Thoracic aorta (tissue), 2 donors: ENCODE measurements at places on chromosomes 12 and 14.

DNA sequence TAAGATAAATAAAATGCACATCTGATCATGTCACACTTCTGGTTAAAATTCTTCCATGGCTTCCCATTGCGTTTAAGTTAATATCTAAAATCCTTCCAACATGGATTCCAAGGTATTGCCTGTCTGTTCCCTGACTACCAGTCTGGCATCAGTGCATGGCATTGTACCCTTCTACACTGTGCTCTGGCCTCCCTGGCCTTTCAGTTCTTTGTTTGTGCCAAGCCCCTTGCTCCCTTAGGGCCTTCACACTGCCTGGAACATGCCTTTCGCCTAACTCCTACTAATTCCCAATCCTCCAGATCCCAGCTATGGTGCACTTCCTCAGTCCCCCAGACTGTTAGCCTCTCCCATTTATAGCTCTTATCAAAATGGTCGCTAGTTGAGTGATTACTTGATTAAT, 6.3 kb downstream of the CIPC start:
- no peak overlapping the region for H3K4me3 ChIP-seq
- peaks cover 7% of the 10 kb centered on the region for H3K36me3 ChIP-seq
- peaks cover 60% of the 10 kb centered on the region for H3K4me1 ChIP-seq
- no peaks in the 10 kb centered on the region for H3K27me3 ChIP-seq
- no peak for DNase-seq
- H3K27ac ChIP-seq = peak overlapping the region; percentile 85

- DNase-seq = no peak
- no peaks in the 10 kb centered on the region for H3K27me3 ChIP-seq
- no peak overlapping the region for H3K4me3 ChIP-seq
- H3K27ac ChIP-seq = no peak overlapping the region
- peaks cover 10% of the 10 kb centered on the region for H3K36me3 ChIP-seq
These were observed 103.9 kb downstream of the ARID2 start for GRCh38 chr12:45833401-45833800.

DNA sequence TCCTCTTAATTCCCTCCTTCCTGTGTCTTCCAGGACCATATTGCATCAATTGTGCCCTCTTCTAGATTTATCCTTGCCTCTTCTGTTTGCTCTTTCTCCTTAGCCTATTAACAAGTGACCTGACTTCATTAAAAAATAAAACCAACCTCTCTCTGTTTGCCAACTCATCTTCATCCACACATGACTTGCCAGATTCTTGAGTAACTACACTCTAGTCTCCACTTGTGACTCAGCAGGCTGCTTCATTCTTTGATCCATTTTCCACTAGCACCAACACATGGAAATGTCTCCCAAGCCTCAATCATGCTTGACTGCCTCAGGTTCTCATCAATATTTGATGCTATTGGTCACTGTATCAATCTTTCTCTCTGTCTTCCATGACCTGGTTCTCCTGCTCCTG, 492.4 kb upstream of the TMPO start:
- no peak overlapping the region for H3K4me3 ChIP-seq
- H3K4me1 ChIP-seq = no peaks in the 10 kb centered on the region
- no peak for DNase-seq
- H3K27me3 ChIP-seq = no peaks in the 10 kb centered on the region

- H3K27me3 ChIP-seq = no peaks in the 10 kb centered on the region
- H3K27ac ChIP-seq = no peak overlapping the region
These were observed 146.5 kb downstream of the MON2 start for GRCh38 chr12:62613081-62613480.

- DNase-seq = no peak
- no peak overlapping the region for H3K27ac ChIP-seq
- no peaks in the 10 kb centered on the region for H3K36me3 ChIP-seq
- H3K27me3 ChIP-seq = no peaks in the 10 kb centered on the region
These were observed 136.8 kb upstream of the TBX3 start for GRCh38 chr12:114820796-114821195.

- no peak for DNase-seq
- H3K27ac ChIP-seq = peak overlapping the region; percentile 48
- no peaks in the 10 kb centered on the region for H3K4me1 ChIP-seq
- H3K36me3 ChIP-seq = peaks cover 13% of the 10 kb centered on the region
These were observed 19.3 kb upstream of the CLEC2D start for GRCh38 chr12:9650151-9650576.
